ENCODE measurements at places on chromosomes 13 and 19.

GRCh38 chr13:28805193-28805819 is 14.8 kb upstream of the MTUS2 start:
- DNase-seq = peak; percentile 28

GRCh38 chr19:58368561-58369360 is 6.2 kb upstream of the ZNF497 start:
- DNase-seq = no peak

DNA sequence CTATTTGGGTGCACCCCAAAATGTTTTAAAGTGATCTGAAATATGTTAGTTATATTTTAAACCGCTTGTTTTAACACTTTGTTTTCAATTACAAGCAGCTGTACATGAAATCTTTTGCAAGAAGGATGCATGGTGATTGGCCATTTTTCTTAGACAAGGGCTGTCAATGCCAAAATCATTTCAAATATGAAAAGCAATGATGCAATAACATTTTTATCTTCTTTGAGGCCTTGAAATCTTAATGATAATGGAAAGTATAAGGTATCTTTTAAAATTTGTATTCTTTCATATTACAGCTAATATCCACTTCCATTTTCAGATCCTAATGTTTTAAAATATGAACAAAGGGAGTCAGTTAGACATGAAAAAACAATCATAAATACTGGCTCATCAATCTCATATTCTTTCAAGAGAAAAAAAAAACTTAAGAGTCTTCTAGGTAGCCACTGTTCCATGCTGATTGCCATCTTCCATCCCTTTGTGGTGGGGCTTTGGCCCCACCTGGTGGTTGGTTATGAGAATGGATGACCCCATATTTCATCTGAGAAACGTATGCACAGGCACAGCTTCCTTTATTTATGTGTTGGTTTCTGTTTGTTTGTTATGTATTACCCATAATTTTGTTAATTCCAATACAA is 330.3 kb upstream of the MIR17HG start:
- DNase-seq = peak; percentile 14

DNA sequence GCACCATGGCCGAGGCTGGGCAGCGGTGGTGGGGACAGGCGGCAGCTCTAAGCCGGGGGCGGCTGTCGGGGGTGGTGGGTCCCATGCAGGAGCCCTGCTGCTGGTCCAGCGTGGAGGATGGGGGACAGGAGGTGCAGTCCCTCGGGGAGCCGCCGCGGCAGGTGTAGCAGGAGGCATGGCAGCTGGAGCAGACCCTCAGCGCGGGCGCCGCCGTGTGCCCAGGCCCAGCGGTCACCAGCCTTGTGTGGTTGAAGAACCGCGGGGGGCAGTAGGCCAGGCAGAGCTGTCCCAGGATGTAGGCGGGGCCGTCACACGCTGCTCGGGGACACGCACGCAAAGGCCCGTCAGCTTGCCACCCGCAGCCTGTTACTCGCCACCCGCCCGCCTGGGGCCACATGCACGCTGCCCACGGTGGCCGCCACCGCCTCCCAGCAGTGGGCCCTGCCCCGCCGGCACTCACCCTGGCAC is 2.9 kb upstream of the C19orf25 start:
- no peak for DNase-seq

DNA sequence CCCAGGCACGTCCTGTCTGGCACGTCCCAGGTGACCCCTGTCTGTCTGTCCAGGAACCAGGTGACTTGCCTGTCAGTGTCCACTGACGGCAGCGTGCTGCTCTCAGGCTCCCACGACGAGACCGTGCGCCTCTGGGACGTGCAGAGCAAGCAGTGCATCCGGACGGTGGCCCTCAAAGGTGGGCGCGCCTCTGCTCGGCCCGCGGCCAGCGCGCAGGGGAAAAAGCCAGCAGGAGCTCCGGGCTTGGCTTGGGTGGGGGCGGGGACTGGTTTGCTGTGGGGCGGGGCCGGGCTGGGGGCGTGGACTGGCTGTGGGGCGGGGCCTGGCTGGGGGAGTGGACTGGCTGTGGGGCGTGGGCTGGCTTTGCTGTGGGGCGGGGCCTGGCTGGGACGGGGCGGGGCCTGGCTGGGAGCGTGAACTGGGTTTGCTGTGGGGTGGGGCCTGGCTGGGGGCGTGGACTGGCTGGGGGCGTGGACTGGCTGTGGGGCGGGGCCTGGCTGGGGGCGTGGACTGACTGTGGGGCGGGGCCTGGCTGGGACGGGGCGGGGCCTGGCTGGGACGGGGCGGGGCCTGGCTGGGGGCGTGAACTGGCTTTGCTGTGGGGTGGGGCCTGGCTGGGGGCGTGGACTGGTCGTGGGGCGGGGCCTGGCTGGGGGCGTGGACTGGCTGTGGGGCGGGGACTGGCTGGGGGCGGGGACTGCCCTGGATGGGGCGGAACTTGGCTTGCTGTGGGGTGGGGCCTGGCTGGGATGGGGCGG is 7.2 kb downstream of the WDR18 start:
- DNase-seq = peak; percentile 53

DNA sequence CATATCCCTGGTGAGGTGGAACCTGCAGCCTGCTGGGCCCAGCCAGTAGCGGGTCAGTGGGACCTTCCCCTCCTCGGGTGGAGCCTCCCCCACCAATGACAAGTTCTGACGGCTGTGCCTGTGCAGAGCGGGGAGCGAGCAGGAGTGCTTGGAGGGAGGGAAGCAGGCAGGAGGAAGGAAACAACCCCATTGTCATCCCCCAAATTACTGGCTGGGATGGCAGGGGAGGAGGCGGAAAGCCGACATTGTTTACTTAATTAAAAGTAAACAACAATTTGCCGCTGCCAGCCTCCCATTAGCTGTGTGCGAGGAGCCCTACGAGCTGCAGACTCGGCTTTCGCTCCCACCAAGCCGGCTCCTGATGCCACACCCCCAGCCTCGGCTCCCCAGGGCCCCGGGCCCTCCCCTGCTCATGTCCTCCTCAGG is 45.5 kb downstream of the LYL1 start:
- no peak for DNase-seq

- no peak for DNase-seq
Measured at GRCh38 chr13:79695754-79696153, 214.8 kb downstream of the NDFIP2 start.

DNA sequence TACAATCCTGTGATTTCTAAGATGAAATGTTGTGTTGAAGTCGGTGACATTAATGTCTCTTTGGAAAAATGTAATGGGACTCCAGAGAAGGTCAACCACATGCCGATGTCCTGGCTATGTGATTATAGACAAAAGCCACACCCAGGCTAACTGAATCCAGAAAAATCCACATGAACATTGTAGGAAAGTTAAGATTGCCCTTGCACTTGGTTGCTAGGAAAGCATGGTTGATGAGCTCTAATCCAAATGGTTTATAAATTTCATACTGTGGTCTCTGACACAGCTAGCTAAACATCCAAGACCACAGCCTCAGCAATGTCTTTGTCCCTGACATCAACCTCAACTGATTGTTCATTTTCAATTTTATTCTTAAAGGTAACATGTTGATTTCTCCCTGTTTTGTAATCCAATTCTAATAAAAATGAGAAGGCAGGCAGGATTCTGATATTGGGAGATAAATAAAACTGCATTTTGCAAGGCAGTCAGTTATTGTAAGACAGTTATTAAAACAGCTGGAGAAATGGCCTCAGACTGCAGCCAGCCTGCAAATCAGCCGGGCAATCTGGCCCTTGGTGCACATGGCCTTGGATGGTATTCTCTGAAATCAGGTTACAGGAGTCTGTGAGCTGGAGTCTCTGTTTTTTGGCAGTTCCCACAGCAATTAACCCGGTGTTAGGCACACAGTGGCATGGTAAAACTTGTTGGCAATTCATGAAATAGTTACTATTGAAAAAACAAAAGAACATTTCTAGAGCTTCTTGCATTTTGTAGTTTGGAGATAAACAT is 93.9 kb downstream of the STARD13 start:
- DNase-seq = no peak

DNA sequence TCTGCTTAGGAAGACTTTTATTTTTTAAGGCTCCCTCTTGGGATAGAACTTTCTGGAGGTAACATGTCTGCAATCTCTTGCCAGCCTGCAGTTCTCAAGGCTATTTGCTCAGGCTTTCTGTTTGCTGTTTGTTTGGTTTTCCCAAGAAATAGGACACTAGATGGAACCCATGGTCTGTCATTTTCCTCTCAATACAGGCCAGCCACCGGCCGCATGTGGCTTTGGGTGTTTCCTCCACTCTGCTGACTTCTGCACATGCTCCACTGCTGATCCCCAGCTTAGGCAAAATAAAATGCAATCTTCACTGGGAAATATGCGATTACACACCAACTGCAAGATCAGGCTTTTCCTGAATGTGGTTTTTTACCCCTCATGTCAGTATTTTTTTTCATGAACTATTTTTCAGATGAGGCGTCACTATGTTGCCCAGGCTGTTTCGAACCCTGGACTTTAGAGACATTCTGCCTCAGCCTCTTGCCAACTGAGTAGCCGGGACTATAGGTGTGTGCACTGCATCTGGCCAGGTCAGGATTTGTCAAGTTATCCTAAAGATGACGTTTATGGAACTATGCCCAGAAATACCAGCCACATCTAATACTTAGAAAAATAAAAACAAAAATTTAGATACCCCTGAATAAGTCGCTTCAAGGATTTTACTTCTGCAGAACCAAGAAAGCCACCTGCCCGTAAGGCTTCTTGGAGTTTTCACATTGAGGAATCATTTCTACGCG is 94.3 kb upstream of the PABPC3 start:
- no peak for DNase-seq

- no peak for DNase-seq
Measured at GRCh38 chr13:101486708-101487437, 34.4 kb downstream of the ITGBL1 start.

DNA sequence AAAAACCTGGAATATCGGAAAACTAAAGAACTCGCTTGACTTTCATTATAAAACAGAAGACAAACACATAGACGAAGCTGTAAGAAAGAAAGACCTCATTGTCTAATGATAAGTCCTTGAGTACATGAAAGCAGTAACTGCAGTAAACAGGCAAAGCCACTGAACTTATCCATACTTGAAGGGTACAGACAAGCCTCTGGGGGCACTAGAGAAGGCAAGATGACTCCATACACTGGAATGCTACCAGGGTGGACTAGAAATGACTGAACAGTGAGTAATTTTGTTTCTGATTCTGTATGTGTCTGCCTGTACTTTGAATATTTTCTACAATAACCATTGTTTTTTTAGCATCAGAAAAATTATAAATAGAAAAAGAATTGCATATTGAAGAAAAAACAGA is 507.9 kb downstream of the UQCRFS1 start:
- no peak for DNase-seq

DNA sequence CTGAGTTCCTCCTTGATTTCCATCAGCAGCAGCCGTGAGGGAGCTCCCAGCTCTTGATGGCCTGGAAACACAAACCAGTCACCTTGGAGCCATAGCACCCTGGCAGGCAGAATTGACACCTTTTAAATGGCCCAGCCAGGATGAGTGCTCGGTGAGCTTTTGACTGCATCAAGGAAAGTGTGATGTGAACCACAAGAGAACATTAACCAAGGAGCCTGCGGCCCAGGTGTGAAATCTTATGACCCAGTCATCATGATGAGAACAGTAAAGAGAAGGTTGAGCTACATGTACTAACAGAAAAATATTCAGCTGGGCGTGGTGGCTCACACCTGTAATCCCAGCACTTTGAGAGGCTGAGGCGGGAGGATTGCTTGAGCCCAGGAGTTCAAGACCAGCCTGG is 22.8 kb downstream of the SUGP2 start:
- no peak for DNase-seq

DNA sequence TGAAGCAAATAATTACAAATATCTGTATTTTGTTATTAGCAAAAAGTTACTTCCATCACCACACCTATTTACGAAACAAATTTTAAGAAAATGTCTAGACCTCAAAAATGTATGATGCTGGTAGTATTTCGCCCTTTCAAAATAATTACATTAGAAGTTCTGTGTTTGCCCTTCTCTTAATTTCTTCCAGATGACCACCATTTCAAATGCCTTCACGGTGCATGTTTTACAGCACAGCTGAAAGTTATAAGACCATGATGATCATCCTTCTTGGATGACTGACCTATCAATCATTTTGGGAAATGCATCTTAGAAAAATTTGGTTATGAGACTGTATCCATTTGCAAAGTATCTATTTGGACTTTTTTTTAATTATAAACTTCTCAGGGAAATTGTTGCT is 390.8 kb downstream of the SLITRK6 start:
- no peak for DNase-seq

DNA sequence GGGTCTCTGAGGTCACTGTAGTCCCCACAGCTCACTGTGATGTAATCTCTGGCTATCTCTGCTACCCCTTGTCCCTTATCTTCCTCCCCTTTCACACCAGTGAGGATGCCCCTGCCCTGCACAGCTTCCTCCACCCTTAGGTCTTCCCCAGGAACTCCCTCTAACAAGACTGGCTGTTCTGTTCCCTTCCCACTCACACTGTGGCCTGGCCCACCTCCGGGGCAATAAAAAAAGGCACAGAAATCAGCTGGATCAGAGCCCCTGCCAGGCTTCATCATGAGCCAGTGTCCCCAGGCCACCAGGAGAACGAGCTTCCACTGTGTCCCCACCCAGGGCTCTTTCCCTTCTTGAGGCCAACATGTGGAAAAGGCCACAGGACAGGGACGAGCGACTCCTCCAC is 4.6 kb downstream of the CEACAM3 start:
- DNase-seq = no peak

GRCh38 chr13:36028359-36029025 is 102.7 kb downstream of the DCLK1 start:
- no peak for DNase-seq

DNA sequence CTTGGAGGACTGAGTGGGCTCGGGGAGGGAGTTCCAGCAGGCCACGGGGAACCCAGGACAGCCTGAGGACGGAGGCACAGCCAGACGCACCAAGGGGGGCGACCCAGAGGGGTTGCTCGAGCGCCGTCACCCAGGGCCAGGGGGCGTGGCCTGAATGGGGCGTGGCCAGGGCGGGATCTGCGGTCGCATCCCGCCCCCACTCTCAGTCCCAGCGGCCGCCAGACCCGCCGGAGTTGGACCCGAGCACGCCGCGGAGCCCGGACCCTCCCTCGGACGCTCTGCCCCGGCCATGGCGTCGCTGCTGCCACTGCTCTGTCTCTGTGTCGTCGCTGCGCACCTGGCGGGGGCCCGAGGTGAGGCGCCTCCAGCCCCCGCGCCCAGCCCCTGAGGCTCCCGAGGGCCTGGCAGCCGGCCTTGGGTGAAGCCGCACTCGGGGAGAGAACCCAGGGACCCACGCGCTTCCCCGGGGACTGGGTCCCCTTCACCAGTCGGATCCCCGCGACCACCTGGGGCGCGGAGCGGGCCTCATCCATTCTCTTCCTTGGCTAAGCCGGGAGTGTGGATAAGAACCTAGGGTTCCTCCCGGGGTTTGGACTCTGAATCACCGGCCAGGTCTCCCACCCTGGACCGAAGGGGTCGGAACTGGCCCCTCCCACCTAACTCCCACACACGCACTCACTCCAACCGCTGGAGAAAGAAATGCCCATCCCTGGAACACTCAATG is at the start of gene CILP2:
Gene CILP2, plus strand, starts transcription at position 205 of the 724 bp plus-strand sequence. Its CDS starts 85 bp downstream, at position 290.
- peak; percentile 44 for DNase-seq

GRCh38 chr19:13619203-13619632 is 112.9 kb upstream of the CACNA1A start:
- DNase-seq = no peak

DNA sequence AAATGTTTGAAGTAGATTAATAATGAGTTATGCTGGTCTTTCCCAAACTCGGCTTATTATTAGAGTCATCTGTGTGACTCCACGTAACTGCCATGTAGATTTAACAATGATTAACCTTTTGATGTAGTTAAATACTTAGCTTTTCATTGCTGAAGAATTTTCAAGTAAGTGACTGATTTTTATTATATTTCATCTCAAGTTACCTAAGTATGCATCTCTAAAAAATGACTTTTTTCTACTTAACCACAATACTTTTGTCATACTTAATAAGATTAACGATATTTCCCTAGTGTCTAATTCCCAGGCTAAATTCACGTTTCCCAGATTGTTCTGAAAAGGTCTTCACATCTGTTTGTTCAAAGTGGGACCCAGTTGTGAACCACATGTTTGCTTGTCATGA is 17.8 kb downstream of the BIVM start:
- DNase-seq = no peak

Measured in stimulated activated naive CD8-positive, alpha-beta T cell treated with anti-CD3 and anti-CD28 coated beads, Interleukin-15, amount 100 ng/mL, for 72 hours (primary cell).